ENCODE measurements at places on chromosomes 7 and 10.

DNA sequence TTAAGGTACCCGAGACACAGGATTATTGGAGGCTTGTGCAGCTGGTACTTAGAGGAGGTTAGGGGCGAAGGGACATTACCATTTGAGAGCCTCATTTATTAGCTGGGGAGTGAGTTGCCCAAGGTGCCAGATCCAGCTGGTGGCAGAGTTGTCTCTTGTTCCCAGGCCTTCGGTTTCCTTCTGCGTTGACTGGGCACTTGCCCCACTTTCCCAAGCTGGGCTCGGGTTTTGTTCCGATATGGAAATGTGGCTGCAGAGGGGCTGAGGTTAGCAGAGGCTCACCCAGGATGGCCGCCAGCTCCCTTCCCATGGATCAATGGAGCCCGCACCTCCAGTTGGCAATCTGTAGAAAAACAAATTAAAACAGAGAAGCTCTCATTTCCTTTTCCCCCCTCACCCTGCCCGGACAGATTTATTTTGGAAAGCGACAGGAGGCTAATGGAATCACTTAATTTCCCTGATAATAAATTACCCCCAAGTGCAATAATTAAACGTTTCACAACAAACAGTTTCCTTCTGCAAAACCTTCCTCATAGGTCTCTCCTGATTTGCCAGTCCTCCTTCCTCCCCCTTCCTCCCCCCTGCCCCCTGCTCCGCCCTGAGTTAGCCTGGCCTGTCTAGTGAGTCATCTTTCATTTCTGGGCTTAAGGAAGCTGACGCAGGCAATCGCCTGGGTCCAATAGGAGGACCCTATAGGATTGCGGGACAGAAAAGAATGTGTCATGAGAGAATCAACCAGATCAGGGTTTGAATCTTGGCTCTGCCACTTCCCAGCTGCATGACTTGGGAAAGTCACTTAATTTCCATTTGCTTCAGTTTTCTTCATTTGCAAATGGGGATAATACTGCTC lies 51.7 kb downstream of the ADRA2A start:
- no peak for DNase-seq

GRCh38 chr10:88091490-88092061 lies 228.2 kb downstream of the PTEN start:
- peak; percentile 50 for DNase-seq

DNA sequence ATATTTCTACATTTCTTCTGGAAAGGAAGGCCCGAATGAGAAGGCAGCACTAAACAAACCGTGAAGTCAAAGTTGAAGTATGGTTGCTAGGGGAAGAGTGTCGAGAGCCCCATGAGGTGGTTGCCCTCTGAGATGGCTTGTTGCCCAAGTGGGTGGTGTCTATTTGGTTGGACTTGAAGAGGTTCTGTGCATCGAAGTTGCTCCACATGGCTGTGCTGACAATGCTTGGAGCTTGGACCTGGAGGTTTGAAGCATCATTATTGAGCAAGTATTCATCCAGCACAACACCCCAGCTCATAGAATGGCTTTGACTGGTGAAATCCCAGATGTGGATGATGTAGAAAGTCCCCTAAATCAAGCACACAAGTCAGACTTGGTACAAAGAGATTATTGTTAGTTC lies 165.2 kb upstream of the CDCA7L start:
- no peak for DNase-seq

DNA sequence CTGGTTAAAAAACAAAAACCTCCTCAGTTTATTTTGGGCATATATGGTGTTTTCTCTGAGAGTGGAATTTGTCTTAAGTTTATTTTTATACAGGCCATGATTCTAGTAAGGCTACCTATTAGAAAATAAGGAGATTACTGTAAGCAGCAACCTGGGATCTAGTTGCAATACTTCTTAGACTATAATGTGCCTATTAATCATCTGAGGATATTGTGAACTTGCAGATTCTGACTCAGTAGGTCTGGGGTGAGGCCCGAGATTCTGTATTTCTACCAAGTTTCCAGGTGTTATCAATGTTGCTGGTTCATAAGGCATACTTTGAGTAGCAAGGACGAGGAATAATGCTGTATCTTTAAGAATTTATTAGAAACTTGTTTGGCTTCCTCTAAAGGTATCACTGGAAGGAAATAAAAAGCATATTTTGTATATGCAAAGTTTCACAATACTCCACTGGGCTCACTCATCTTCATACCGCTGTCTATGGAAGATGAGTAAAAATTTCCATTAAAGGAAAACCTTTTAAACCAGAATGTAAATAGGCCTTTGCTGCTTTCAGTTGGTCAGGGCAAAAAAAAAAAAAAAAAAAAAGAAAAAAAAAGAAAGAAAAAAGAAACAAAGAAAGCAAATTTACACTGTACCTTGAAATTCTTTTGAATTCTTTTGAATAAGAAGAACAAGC lies 105.8 kb downstream of the BMPER start:
- no peak for DNase-seq

- DNase-seq: no peak
These were observed 253.2 kb downstream of the HTR7 start for GRCh38 chr10:90604636-90605035.

GRCh38 chr7:110307776-110308175 lies 783.2 kb upstream of the LRRN3 start:
- no peak for DNase-seq

- no peak for DNase-seq
These were observed 63.3 kb downstream of the FAM185A start for GRCh38 chr7:102811942-102812678.

DNA sequence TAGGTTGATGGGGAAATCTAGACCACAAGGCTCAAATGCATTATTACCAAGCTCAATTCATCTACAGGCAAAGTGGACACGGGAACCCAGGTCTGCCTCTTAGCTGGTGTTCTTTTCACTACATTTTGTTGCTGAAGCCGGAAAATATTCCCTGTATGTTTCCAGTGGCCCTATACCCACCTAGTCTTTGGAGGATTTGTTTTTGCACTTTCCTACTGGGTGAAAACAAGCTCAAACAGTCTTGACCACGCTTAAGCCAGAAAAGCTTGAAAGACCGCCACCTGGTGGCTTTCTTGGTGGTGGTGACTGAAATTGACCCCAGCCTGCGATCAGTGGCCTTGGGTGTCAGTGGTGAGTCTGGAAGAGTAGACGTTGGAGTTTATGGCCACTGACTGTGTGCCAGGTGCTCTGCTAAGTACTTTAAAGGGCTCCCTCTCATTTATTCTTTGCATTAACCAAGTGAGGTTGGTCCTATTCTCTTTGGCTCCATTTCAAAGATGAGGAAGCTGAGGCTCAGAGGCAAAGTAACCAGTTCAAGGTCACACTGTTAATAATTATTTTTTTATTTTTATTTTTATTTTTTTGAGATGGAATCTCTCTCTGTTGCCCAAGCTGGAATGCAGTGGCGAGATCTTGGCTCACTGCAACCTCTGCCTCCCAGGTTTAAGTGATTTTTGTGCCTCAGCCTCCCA lies 11.1 kb upstream of the CRTAC1 start:
- no peak for DNase-seq

DNA sequence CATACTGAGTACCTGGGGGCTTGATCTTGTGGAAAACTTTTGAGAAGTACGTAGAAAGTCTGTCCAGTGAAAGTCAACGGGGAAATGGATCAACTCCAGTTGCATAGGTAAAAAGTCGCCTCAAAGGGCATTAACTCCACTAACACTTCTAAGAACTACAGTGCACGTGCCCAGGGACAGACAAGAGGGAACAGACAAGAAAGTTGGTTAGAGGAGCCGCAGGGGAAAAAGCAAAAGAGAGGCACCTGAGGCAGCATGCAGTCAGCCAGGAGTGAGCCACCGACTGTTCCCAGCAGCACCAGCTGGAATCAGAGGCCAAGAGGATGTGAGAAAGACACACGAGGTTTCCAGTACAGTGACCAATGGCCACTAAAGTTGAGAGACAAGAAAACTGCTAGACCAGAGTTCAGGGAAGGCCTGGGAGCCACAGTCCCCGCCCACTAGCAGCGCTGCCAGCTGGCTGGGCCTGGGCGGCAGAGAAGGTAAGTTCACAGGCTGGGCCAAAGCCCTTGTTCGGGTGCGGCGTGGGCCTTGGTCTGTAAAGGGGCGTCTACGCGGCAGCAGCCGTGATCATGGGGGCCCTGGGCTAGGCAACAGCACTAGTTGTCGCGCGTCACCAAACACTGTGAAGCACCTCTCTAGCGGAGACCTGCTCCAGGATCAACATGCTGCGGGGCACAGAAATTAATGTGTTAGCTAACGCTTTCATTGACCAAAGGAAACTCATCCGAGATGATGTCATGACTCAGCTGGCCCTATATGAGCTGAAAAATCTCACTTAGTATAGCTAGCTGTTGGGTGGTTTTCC lies 14.0 kb downstream of the ITGB1 start:
- DNase-seq: no peak

GRCh38 chr10:106660550-106660949 lies 504.0 kb downstream of the SORCS1 start:
- DNase-seq: no peak

DNA sequence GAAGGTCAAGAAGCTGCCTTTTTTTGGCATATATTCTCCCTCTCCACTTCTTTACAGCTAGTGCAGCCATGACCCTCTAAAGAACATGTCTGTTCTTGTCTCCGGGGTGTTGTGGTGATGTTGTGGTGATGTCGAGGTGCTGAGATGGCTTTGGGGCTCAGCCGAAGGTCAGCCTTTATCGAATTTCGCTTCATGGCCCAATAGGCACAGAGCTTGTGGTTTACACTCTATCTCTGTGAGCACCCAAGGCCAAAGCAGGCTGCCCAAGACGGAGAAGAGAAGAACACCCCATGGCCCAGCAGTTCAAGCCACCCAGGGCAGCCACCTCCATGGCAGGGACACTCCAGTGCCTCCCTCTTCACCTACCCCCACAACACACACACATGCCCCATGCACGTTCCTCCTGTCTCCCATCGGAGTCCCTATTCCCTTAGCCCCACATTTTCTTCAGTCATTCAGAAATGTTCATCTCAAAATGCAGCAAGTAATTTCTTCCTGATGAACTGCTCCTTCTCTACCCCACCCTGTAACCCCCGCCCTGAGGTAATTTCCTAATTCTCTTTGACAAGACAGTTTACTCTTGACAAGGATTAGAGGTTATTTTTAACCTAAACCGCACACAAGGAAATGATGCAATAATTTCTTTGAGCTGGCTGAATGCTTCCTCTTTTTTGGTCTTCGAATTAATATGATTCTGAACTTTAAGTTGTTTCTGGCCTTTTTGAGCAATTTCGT lies 18.6 kb upstream of the ADRB1 start:
- DNase-seq: no peak

DNA sequence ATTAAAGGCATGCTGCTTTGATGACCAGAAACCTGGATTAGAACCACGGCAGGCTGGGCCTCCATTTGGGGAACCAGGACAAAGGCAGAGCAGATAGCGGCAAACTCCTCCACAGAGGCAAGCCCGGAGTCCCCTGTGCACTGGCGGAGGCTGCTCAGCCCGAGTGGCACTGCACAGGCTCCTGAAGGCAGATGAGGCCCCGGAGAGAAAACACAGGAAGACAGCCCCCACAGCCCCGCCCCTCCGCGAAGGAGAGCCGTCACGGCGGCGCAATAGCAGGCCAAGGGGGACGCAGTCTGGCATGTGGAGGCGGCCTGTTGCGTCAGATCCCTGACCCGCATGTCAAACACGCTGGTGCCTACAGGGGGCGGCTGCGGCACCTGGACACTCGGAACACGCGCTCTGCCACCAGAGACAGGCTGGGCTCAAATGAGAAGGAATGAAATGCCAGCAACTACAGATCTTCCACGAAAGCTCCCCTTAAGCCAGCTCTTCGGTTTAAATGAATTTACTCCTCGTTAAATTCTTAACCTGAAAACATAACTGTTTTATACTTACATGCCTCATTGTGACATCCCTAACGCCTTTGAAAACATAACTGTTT lies 128.5 kb downstream of the MAD1L1 start:
- peak; percentile 29 for DNase-seq

GRCh38 chr7:132276976-132277725 lies 299.1 kb downstream of the PLXNA4 start:
- no peak for DNase-seq

GRCh38 chr10:128711806-128712205 lies 585.6 kb upstream of the MKI67 start:
- DNase-seq: no peak

DNA sequence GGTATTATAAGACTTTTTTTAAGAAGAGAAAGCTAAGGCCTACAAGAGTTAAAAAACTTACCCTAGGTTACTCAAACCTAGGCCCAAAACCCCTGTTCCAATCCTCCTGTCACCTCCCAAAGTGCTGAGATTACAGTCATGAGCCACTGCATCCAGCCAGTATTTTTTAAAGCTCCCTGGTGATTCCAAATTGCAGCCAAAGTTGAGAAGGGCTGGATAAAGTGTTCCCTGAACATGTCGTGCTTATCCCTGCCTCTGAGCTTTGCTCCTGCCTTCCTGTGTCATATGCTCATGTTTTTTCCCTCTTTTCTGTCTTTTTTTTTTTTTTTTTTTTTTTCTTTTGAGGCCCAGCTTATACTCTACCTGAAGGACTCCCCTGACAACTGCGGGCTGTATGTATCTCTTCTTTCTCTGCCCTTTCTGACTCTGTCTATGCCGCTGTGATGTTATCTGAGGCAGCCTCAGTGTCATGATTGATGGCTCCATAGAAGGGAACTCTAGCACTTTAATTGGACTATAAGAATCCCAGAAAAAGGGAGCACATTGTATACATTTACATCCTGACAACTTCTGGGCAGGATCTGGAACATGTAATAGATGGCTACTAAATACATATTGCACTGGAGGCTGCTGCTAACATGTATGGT lies 8.0 kb downstream of the AKR1B10 start:
- no peak for DNase-seq

DNA sequence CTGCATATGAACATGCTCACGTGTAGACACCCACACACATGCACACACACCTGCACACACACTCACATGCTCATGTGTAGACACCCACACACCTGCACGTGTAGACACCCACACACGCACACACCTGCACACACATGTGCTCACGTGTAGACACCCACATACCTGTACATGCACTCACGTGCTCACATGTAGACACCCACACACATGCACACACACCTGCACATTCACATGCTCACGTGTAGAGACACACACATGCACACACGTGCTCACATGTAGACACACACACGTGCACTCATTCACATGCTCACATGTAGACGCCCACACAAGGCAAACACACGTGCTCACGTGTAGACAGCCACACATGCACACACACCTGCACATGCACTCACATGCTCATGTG lies 275.8 kb downstream of the PTPRN2 start:
- no peak for DNase-seq
